ENCODE measurements at places on chromosomes 4 and X. TPM values are rescaled to one million over a fixed set of nuclear protein-coding genes. Genes with fewer than 3 reads are reported as not detected.

Gene COX7B2
- total RNA-seq, result not detected

Gene ATP1B4
- 6.1 TPM for total RNA-seq

Gene SHOX
- 1.1 TPM for total RNA-seq

GRCh38 chr4:182808673-182809416 is 108.3 kb downstream of the DCTD start:
- H3K4me3 ChIP-seq, result no peak overlapping the region
- no peaks in the 10 kb centered on the region for H3K27me3 ChIP-seq
- no peaks in the 10 kb centered on the region for H3K4me1 ChIP-seq

DNA sequence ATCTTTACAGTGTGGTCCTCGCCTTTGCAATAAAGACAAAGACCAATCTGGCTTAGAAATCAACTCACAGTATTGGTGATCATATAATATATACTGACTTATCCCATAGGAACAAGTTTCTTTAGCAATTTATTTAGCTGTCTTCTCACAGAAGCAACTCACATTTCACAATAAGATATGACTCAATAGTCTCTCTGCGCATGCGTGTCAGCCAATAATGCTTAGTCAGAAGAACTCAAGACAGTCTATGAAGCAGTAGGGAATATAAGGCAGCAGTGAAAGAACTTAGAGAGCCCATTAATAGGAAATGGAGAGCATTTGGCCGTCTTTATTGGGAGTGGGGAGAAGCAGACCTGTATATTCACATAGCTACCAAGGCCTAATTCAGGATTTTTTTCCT is 216.7 kb downstream of the IL13RA2 start:
- no peaks in the 10 kb centered on the region for H3K27me3 ChIP-seq
- no peak overlapping the region for H3K4me3 ChIP-seq
- H3K27ac ChIP-seq, result no peak overlapping the region
- H3K36me3 ChIP-seq, result no peaks in the 10 kb centered on the region
- peak; percentile 9 for DNase-seq
- no peaks in the 10 kb centered on the region for H3K4me1 ChIP-seq

DNA sequence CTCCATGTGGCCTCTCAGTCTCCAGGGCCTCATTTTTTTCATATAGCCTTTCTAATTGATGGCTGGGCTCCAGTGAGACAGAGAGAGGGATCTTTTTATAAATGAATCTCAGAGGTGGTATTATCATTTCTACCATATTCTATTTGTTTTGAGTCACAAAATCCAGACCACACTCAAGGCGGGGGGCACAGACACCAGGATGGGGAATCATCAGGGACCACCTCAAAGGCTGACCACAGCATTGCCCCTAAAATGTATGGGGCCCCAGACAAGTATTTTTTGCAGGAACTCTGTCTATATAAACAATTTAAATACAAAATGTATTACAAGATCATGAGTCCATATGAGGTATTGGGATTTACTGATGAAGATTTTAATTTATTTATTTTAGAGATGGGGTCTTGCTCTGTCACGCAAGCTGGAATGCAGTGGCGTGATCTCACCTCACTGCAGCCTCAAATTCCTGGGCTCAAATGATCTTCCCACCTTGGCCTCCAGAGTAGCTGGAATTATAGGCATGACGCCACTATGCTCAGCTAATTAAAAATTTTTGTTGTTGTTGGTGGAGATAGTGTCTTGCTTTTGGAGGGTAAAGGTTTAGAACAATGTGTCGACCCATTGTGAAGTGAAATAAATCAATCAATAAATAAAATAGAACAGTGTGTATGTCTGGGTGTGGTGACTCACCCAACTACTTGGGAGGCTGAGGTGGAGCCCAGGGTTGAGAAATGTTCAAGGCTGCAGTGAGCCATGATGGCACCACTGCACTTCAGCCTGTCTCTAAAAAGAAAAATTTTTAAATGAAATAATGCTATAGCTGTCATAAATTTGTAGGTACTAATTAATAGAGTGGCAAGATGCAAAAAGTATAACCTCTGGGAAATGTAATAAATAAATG is 29.4 kb downstream of the WDR13 start:
- no peak overlapping the region for H3K4me3 ChIP-seq
- no peaks in the 10 kb centered on the region for H3K36me3 ChIP-seq
- no peak overlapping the region for H3K27ac ChIP-seq
- no peak for DNase-seq
- H3K27me3 ChIP-seq, result no peaks in the 10 kb centered on the region

DNA sequence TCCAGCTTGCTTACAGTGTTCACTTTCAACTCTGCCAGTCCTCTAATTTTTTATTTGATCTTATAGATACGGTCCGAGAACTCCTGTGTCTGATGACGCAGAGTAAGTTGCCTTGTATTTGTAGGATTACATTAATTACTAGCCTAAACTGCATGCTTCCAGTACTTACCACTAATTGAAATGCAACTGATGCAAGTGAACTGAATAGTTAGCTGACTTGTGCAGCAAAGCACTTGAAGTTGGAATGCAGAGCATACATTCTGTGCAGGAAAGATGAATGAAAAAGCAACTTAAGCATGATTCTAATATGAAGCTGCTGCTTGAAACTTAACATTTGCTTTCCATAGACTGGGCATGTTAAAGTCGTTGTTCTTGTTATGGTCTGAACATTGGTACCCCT is 100.9 kb downstream of the LIMCH1 start:
- peaks cover 13% of the 10 kb centered on the region for H3K4me1 ChIP-seq
- H3K27ac ChIP-seq, result no peak overlapping the region
- DNase-seq, result no peak
- H3K4me3 ChIP-seq, result no peak overlapping the region

GRCh38 chrX:75748431-75748830 is 36.6 kb downstream of the MAGEE2 start:
- no peaks in the 10 kb centered on the region for H3K27me3 ChIP-seq
- no peaks in the 10 kb centered on the region for H3K4me1 ChIP-seq
- no peaks in the 10 kb centered on the region for H3K36me3 ChIP-seq
- DNase-seq, result no peak
- no peak overlapping the region for H3K4me3 ChIP-seq

DNA sequence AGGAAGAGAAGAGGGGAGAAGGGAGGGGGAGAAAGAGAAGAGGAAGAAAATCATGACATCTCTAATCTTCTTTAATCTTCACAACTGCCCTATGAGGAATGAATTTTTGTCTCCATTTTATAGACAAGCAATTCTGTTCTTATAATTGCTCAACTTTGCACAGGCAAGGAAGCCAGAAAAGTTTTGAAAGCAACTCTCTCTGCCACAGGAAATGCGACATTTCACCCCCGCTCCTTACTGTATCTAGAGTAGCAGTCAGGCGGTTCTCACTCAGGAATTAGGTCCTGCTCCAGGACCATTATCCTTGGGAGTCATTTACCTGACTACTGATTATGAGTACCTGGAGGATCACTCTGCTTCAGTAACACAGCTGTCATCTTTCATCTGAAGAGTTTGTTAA is 69.2 kb upstream of the FAM9A start:
- H3K4me1 ChIP-seq, result no peaks in the 10 kb centered on the region
- DNase-seq, result no peak
- no peaks in the 10 kb centered on the region for H3K27me3 ChIP-seq
- H3K36me3 ChIP-seq, result no peaks in the 10 kb centered on the region

GRCh38 chr4:54909961-54910360 is 215.4 kb downstream of the KDR start:
- H3K36me3 ChIP-seq, result no peaks in the 10 kb centered on the region
- no peak for DNase-seq
- H3K27me3 ChIP-seq, result no peaks in the 10 kb centered on the region
- no peak overlapping the region for H3K4me3 ChIP-seq
- no peak overlapping the region for H3K27ac ChIP-seq
- H3K4me1 ChIP-seq, result peaks cover 4% of the 10 kb centered on the region
